ENCODE measurements at places on chromosomes 12 and 14.

DNA sequence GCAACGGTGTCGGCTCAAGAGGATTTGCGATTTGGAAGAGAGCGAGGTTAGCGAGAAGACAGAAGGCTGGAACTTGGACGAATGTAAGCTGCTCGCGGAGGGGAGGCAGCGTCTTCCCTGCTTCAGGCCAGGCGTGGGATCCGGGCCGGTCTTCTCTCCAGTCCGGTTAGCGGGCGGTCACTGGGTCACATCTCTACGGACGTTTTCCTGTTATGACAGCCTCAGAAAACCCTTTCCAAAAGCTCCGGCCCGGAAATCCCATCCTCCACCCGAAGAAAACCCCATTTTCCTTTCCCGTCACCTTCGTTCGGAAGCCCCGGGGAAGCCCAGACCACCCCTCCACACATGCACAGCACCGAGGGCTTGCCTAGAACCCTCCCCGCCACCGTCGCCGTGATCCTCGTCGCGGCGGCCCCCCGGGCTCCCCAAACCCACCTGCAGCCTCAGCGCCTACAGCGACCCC is 268 bp downstream of the NDUFB1 start:
- peak overlapping the region; percentile 86 for H3K4me3 ChIP-seq
- H3K4me1 ChIP-seq = peaks cover 34% of the 10 kb centered on the region
- H3K27ac ChIP-seq = peak overlapping the region; percentile 100
- peaks cover 25% of the 10 kb centered on the region for H3K36me3 ChIP-seq
- DNase-seq = no peak
- no peaks in the 10 kb centered on the region for H3K27me3 ChIP-seq

DNA sequence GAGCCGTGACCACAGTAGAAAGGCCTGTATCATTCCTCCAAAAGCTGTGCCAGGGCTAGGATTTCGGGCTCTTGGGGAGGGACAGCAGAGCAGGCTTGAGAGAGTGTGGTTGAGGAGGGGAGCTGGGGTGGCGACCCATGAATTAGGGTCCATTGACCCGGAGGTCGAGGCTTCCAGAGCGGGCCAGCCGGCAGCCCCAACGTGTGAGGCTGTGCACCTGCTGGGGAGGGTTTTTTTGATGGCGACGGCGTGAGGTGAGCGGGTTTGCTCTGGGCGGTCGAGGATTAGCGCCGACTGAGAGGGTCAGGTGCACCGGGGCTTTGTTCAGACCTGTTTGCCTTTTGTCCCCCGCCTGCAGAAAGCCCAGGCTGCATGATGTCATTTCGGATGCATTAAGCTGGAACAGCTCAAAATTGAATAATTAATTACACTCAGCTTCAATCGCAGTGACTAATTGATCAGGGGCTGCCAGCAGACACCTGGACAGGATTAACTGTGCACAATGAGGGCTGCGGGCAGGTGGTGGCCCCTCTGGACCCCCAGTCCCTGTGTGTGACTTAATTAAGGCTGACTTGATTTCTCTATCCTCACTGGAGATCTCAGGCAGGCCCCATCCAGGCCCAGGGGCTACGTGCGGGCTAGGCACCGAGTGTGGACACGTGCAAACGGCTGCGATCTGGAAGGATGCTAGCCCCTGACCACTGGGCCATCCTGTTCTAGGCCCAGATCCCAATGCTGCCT is 42.1 kb upstream of the MEG3 start:
- no peak for DNase-seq
- H3K27ac ChIP-seq = no peak overlapping the region
- H3K36me3 ChIP-seq = no peaks in the 10 kb centered on the region
- no peaks in the 10 kb centered on the region for H3K27me3 ChIP-seq
- no peak overlapping the region for H3K4me3 ChIP-seq

DNA sequence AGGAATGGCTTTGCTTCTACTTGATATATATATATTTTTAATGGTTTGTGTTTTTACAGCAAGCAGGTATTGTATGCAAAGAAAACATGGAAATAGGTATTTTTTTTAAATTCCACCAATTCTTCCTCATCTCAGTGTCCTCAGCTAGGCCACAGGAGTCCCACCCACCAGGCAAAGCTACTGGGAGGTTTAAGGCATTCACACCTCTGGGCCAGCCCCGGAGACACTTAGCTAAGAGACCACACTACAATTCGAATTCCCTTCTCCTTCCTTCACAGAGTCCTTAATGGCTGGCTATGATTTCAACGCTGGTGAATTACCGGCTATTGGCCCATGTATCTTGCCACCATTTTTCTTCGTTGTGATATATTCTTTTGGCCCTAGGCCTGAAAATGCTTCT is 71.4 kb downstream of the SLC15A4 start:
- H3K4me1 ChIP-seq = no peaks in the 10 kb centered on the region
- H3K36me3 ChIP-seq = no peaks in the 10 kb centered on the region
- DNase-seq = no peak

GRCh38 chr12:25615119-25615518 is 62.0 kb upstream of the LMNTD1 start:
- no peaks in the 10 kb centered on the region for H3K36me3 ChIP-seq
- no peak overlapping the region for H3K27ac ChIP-seq
- DNase-seq = no peak
- no peaks in the 10 kb centered on the region for H3K27me3 ChIP-seq
- H3K4me1 ChIP-seq = no peaks in the 10 kb centered on the region

GRCh38 chr14:73262427-73263183 is 25.3 kb downstream of the PAPLN start:
- H3K4me1 ChIP-seq = no peaks in the 10 kb centered on the region
- no peaks in the 10 kb centered on the region for H3K27me3 ChIP-seq
- no peak overlapping the region for H3K4me3 ChIP-seq

- peaks cover 4% of the 10 kb centered on the region for H3K27me3 ChIP-seq
- H3K36me3 ChIP-seq = no peaks in the 10 kb centered on the region
- H3K27ac ChIP-seq = no peak overlapping the region
- H3K4me1 ChIP-seq = peaks cover 10% of the 10 kb centered on the region
- no peak overlapping the region for H3K4me3 ChIP-seq
Measured at GRCh38 chr14:59580911-59581310, 4.3 kb upstream of the CCDC175 start.

- DNase-seq = no peak
- no peak overlapping the region for H3K4me3 ChIP-seq
- no peak overlapping the region for H3K27ac ChIP-seq
- peaks cover 11% of the 10 kb centered on the region for H3K4me1 ChIP-seq
- peaks cover 59% of the 10 kb centered on the region for H3K36me3 ChIP-seq
Measured at GRCh38 chr12:108538146-108538545, 22.8 kb downstream of the SART3 start.

GRCh38 chr14:99261912-99262787 is 9.8 kb downstream of the BCL11B start:
- peaks cover 82% of the 10 kb centered on the region for H3K4me1 ChIP-seq
- peak overlapping the region; percentile 99 for H3K27ac ChIP-seq
- peaks cover 93% of the 10 kb centered on the region for H3K36me3 ChIP-seq
- no peaks in the 10 kb centered on the region for H3K27me3 ChIP-seq
- peak overlapping the region; percentile 87 for H3K4me3 ChIP-seq

- DNase-seq = no peak
- no peaks in the 10 kb centered on the region for H3K27me3 ChIP-seq
- H3K36me3 ChIP-seq = no peaks in the 10 kb centered on the region
Measured at GRCh38 chr14:103859416-103860202, 12.2 kb upstream of the PPP1R13B start.

DNA sequence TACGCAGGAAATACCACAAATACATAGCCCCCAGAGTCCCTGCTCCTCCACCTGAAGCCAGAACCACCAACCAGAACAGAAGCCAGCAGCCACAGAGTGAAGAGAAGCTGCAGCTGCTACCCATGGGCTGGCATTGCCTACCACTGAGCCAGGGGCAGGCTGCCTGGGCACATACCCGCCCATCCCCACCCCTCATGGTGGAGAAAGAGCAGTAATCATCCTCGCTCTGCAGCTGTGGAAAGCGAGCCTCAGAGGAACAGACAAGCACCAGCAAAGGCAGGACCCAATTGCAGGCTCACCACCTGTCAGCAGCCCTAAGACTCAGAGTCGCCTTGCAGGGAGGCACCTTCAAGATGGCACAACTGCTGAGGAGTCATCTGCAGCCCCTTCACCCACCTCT is 11.2 kb upstream of the CD9 start:
- no peaks in the 10 kb centered on the region for H3K36me3 ChIP-seq
- H3K4me1 ChIP-seq = no peaks in the 10 kb centered on the region
- no peak overlapping the region for H3K27ac ChIP-seq
- H3K27me3 ChIP-seq = peaks cover 20% of the 10 kb centered on the region
- DNase-seq = no peak

DNA sequence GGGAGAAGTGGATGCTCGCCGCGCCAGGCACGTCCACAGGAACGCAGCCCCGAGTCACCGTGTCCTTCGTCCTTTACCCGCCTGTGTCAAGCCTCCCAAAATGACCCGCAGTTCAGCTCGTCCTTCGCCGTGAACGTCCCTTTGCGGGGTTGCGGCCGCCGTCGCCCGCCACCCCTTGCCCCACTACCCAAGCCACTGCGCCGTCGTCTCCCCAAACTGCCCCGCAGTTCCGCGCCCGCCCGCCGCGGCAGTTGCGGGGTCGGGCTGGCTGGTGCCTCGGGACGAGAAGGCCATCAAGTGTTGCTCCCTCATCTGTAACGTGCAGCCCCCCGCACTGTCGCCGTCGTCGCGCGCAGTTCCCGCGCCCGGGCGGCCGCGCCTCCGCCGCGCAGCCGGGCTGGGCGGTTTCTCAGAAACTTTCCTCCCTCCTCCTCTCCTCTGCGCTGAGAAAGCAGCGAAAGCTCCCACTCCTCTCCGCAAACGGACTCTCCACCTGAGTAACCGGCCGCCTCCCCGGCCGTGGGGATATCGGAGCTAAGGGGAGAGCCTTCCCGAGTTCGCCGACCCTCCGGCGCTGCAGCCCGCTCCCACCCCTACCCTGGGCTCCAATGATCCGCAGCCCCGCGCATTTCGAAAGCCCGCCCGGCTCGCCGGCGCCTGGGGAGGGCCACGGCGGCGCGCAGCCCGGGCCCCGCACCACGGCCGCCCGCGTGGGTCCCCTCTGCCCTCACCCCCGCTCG is 6.7 kb downstream of the CDKN1B start:
- H3K27ac ChIP-seq = peak overlapping the region; percentile 99
- peak overlapping the region; percentile 97 for H3K4me3 ChIP-seq
- H3K4me1 ChIP-seq = peaks cover 22% of the 10 kb centered on the region
- peak; percentile 28 for DNase-seq
- H3K27me3 ChIP-seq = no peaks in the 10 kb centered on the region
- peaks cover 72% of the 10 kb centered on the region for H3K36me3 ChIP-seq

- H3K27me3 ChIP-seq = no peaks in the 10 kb centered on the region
- peaks cover 13% of the 10 kb centered on the region for H3K36me3 ChIP-seq
- no peak overlapping the region for H3K27ac ChIP-seq
- no peak for DNase-seq
Measured at GRCh38 chr12:107655281-107656065, 30.1 kb upstream of the PWP1 start.

GRCh38 chr12:22256041-22256441 is 78.5 kb downstream of the ST8SIA1 start:
- H3K27me3 ChIP-seq = peaks cover 3% of the 10 kb centered on the region
- peaks cover 1% of the 10 kb centered on the region for H3K4me1 ChIP-seq
- H3K36me3 ChIP-seq = no peaks in the 10 kb centered on the region
- no peak overlapping the region for H3K27ac ChIP-seq

DNA sequence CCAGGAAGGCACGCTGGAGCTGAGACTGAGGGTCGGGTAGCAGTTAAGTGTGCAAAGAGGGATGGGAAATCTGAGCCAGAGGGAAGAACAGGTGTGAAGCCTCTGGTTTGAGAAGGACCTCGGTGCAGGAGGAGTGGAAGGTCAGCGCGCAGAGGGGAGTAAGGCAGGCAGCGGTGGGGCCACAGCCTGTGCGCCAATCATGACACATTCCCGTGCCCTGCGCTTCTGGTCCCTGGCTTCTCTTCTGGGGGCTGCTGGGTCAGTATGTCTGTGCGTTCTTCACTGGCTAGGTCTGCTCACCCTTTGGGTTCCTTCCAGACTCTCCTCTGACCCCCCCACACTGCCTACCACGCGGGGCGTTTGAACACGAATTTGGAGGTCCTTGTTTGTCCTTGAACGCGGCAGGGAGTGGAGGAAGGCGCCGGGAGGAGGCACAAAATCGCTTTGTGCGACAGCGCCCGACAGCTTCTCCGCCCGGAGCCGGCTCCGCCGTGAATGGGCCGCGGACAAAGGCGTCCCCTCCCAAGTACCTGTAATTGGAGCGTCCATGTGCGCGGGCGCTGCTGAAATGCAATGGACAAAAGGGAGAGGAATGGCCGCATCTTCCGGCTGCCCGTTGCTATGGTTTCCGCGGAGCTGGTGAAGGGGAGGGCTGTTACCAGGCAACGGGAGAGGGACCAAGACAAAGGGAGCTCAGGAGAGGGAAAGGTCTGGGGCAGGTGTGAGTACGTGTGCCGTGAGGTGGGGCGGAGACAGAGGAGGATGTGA is 207.2 kb upstream of the SRRM4 start:
- H3K27ac ChIP-seq = no peak overlapping the region
- no peak overlapping the region for H3K4me3 ChIP-seq
- H3K4me1 ChIP-seq = no peaks in the 10 kb centered on the region
- peaks cover 12% of the 10 kb centered on the region for H3K27me3 ChIP-seq
- DNase-seq = no peak

DNA sequence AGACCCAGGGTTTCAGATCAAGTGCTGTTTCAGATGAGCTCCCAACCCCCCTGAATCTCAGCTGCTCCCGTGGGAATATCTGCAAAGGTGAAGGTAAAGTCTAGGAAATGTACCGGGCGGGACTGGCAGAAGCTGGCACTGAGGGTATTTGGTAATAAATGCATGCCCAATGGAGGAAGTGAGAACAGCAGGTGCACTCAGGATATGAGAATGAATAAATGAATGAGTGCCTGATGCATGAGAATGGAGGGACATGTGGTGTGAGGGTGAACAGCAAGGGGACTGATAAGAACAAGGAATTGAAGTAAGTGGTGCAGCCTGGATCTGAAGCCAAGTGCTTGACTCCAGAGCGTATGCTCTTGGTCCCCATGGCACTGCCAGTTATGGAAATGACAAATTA is 11.6 kb downstream of the RAPGEF3 start:
- H3K4me3 ChIP-seq = no peak overlapping the region
- no peaks in the 10 kb centered on the region for H3K36me3 ChIP-seq
- H3K4me1 ChIP-seq = peaks cover 3% of the 10 kb centered on the region

- H3K4me3 ChIP-seq = no peak overlapping the region
- H3K36me3 ChIP-seq = no peaks in the 10 kb centered on the region
Measured at GRCh38 chr12:56878010-56878339, 56.2 kb downstream of the SDR9C7 start.

DNA sequence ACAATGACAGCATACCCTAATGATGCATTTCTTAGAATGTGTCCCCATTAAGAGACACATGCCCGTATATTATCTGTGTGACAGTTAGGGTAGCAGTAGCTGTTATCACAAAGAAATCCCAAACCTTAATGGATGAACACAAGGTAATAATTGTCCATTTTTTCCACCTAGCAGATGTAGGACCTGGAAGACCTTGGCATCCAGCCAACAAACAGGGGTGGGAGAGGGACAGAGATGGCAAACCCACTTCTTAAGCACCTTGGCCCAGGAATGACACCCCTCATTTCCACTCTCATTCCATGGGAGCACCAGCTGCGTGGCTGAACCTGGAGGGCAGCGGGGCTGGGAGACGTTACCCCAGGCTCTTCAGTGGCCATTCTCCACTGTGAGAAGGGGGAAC is 679.0 kb downstream of the AACS start:
- H3K4me3 ChIP-seq = no peak overlapping the region
- no peaks in the 10 kb centered on the region for H3K27me3 ChIP-seq
- no peak for DNase-seq
- no peak overlapping the region for H3K27ac ChIP-seq
- H3K36me3 ChIP-seq = no peaks in the 10 kb centered on the region
